ENCODE measurements at places on chromosomes 16 and 17.

GRCh38 chr17:19278729-19279128 is 41.6 kb downstream of the EPN2 start:
- DNase-seq: no peak

DNA sequence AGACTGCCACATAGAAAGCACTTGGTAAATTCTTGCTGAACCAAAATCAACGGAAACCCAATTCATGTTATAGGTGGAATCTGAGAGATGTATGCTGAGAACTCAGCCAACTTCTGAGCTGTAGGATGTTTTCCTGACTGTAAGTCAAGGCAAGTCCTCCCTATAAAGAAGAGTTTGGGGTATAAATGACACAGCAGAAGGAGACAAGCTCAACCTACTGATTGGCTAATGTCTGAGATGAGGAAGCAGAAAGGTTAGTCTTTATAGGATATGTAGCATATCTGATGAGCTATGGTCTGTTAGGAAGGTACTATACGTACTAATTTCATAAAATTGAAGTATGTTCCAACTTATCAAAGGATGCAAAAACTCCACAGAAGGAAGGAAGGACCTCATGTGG is 99.5 kb downstream of the XYLT1 start:
- no peak for DNase-seq

DNA sequence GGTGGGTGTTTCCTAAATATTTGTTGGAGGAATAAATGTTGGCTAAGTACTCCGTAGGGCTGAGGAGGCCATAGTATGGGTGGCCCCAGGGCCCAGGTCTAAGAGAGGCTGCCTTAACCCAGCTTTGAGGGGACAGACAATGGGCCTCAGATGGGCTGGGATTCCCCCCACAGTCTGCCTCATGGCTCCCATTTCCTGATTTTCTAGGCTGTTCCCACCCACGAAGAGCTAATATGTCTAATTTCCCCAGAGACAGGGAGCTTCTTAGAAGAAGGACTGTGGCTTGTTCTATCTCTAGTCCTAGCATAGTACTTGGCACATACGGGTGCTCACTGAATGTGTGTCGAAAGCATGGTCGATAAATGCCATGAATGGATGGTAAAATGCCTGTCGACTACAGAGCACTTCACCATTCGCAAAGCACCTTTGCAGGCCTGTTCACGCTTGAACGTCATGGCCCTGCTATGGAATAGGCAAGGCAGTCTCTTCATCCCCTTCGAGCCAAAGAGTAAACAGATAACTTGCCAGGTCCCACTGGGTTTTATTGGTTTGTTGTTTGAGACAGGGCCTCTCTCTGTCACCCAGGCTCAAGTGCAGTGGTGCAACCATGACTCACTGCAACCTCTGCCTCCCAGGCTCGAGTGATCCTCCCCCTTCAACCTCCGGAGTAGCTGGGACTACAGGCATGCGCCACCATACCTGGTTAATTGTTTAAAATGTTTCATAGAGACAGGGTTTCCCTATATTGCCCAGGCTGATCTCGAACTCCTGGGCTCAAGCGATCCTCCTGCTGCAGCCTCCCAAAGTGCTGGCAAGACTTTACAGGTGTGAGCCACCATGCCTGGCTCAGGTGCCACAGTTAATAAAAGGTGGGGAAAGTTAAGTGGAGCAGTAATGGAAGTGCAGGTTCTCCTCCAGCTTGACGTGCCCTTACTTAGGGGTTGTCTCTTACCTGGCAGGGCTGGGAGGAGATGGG is 9.7 kb downstream of the CHAD start:
- no peak for DNase-seq

DNA sequence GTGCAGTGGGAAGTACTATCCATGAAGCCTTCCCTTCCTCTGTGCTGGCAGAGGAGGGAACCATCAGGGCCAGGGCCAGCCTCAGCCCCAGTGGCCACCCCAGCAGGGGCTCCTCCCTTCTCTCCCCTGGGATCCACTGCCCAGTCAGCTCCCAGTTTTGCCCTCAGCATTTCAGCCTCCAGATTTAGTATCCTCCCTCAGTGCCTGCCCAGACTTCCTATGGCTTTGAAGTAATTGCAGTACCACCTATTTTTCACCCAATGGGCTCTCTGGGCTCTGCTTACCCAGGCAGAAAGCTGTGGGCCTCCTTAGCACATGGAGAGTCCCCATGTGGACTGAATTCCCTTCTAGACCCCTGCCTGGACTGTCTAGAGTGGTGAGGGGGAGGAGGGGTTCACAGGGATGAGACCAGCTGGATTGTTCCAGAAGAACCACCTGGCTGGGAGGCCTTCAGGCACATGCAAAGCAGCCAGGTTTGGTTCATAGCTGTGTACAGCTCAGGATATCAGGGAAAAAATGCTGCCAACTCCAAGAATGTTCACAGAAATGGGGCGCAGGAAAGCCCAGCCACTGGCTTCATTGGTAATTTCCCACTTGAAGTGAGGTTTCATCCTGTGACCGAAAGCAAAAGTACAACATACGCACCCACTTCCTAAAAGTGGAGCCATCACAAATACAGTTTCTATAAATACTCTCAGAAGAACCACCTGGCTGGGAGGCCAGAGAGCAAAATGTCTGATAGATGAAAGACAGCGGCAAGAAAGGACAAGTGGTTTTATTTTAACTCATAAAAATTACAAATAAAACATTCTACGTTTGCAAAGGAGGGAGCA is 15.2 kb upstream of the HERPUD1 start:
- peak; percentile 57 for DNase-seq

DNA sequence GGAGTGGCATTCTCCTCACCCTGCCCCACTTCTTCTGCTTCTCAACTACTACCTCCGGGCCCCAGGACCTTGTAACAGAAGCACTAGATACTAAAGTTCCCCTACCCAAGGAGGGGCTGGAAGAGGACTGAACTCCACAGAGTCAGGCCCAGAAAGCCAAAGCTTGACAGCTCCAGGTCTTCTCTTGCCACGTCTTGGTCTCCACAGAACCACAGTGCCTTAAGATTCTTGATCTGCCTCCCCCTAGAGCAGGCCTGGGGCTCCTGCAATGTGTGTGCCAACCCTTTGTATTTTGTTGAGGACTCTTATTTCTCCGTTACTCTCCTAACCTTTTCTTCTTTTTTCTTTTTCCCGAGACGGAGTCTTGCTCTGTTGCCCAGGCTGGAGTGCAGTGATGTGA is 4.0 kb downstream of the SLC16A13 start:
- DNase-seq: no peak

DNA sequence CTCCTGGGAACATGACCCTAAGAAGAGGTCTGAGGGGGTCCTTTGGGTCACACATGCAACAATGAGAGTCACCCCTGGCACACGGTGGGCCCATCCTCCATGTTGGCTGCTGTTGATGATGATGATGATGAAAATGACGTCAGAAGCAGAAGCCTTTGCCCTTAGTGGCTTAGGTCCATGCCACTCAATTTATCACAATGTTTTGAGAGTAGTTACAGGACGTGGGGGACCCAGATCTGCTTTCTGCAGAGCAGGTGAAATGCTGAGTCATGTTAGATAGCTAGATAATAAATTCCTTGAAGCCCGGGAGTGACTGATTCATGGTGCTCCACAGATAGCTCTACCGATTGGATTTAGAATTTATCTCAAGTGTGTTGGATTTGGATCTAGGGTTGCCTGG is 53.9 kb downstream of the VPS35L start:
- DNase-seq: no peak

- DNase-seq: no peak
These were observed 12.8 kb upstream of the ZFP90 start for GRCh38 chr16:68526143-68526781.

GRCh38 chr17:199191-199604 is 17.7 kb upstream of the DOC2B start:
- no peak for DNase-seq

DNA sequence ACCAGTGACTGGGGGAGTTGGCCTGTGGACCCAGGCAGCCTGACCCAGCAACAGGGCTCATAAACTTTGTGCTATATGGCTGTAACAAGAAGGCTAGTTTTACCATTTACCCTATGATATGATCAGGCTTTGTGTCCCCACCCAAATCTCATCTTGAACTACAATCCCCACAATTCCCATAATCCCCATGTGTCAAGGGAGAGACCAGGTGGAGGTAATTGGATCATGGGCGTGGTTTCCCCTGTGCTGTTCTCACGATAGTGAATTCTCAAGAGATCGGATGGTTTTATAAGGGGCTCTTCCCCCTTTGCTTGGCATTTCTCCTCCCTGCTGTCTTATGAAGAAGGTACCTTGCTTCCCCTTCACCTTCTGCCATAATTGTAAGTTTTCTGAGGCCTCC is 111.2 kb upstream of the NLRP1 start:
- DNase-seq: no peak

DNA sequence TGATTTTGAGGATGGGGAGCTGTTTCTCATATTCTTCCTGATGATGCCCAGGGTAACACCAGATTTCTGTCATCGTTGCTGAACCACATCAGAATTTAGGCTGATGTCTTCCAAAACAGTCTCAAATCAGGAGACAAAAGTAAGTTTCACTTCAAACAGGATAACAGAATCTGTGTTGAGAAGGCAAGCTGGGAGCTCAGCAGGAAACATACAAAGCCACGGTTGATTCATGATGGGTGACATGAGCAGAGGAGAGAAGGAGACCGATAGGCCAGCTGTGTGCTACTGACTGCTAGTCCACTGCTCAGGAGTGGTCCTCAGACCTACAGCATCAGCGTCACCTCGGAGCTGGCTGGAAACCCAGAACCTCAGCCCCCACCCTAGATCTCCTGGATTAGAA is 62.9 kb upstream of the RCVRN start:
- DNase-seq: no peak

- no peak for DNase-seq
These were observed 132.3 kb upstream of the FAM20A start for GRCh38 chr17:68733241-68734176.

- peak; percentile 72 for DNase-seq
These were observed 36.4 kb downstream of the CDK5R1 start for GRCh38 chr17:32523017-32523680.

- no peak for DNase-seq
These were observed 156.8 kb upstream of the IRX3 start for GRCh38 chr16:54443352-54443751.

- DNase-seq: no peak
These were observed 39.6 kb upstream of the PABPN1L start for GRCh38 chr16:88906020-88906419.

DNA sequence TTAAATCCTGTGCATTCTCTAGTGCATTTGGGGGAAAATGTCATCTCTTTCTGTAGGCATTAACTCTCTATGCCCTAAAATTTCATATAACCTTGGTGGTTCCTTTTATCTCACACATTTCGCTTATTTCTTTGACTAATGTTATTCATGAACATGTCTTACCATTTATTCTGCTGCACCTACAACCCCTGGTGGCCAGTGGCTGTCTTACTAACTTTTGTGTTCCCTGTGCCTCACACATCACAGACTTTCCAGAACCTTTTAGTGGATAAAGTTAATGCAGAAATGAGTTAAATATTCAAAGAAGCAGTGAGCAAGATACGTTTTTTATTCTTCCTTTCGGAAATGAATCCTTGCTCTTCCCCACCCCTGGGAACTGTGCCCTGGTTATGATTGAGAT is 111.9 kb downstream of the CDH13 start:
- DNase-seq: no peak

DNA sequence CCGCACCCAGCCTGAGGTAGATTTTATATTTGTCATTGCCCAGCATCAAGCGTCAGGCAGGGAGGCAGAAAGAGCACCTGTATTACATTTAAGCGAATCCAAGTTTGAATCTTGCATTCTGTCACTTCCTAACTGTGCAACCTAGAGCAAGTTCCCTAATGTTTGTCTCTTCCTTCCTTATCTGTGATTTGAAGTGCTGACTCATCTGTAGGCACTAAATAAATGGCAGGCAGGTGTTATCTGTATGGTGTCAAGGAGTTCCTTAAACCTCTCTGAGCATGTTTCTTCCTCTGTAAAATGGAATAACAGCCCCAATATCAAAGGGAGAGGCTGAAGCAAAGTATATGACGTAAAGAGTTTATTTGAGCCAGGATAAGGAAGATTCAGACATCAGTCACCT is 24.3 kb downstream of the GP2 start:
- no peak for DNase-seq

GRCh38 chr17:77719806-77720205 is 238.7 kb upstream of the TNRC6C start:
- DNase-seq: no peak

DNA sequence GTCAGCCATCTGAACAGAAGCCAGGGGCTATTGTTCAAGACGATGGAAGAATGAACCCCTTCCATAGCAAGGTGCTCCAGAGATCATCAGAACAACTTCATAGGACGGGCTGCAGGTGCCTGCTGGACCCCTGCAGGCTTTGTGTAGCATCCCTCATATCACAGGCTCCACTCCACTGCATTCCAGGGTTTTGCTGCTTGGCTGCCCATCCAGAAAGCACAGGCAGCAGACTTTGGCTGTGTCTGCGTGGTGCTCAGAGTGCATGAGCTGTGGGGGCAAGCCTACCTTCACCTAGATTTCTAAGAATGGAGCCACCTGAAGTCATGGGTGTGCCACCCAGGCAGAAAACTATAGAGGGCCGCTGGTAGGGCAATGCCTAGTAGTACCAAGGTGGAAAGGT is 93.9 kb upstream of the NLRP1 start:
- DNase-seq: no peak

- no peak for DNase-seq
These were observed 527 bp downstream of the UNC45B start for GRCh38 chr17:35148144-35148543.

DNA sequence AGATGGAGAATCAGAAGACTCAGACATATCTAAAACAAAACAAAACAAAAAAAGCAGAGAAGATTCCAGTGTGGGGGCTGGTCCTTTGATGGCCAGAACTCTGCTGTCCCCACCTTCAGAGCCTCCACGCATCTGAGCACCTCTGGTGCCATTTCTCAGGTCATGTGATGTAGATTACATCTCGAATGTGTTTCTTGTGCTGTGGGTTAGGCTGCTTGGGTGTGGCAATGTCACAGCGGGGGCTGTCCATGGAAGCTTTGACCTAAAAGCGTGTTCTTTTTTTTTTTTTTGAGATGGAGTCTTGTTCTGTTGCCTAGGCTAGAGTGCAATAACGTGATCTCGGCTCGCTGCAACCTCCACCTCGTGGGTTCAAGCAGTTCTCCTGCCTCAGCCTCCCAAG is 51.2 kb downstream of the PLD6 start:
- DNase-seq: no peak

All from activated CD4-positive, alpha-beta memory T cell treated with anti-CD3 and anti-CD28 coated beads for 36 hours (primary cell).